ENCODE measurements at places on chromosomes 3 and 15.

GRCh38 chr3:184597829-184598573, 36.4 kb downstream of the EPHB3 start:
- DNase-seq, result no peak

- DNase-seq, result no peak
Observed at GRCh38 chr15:76196269-76197231, 114.7 kb downstream of the ETFA start.

- DNase-seq, result no peak
Observed at GRCh38 chr3:28800203-28800602, 451.6 kb upstream of the AZI2 start.

- DNase-seq, result no peak
Observed at GRCh38 chr15:51094606-51095569, at the start of gene TNFAIP8L3. TNFAIP8L3 (minus strand) TSS chr15:51094906; CDS start chr15:51094595, 311 bp downstream.

GRCh38 chr15:75073197-75073596, 49.8 kb downstream of the PPCDC start:
- DNase-seq, result no peak

GRCh38 chr3:18992709-18993108, 155.6 kb upstream of the KCNH8 start:
- DNase-seq, result no peak

- DNase-seq, result no peak
Observed at GRCh38 chr3:67241084-67241483, 243.0 kb downstream of the KBTBD8 start.

GRCh38 chr3:6249679-6250078, 611.2 kb upstream of the GRM7 start:
- DNase-seq, result no peak

GRCh38 chr3:127762077-127762786, 60.1 kb downstream of the MGLL start:
- DNase-seq, result no peak

GRCh38 chr3:20173844-20174410, 12.1 kb downstream of the SGO1 start:
- no peak for DNase-seq

All from activated naive CD4-positive, alpha-beta T cell treated with Interleukin-2 at 50 U/mL for 16 hours (primary cell).